Endothelial cell of umbilical vein (primary cell): ENCODE measurements at places on chromosomes 5 and 9. TPM values are rescaled to one million over a fixed set of nuclear protein-coding genes. Genes with fewer than 3 reads are reported as not detected.
A peak's percentile ranks its signal among the peaks of the same experiment; 100 is the strongest.

The CCNI2 gene
- total RNA-seq = 0.53 TPM in 1 of 2 replicates, not detected in the other

The SLC25A48 gene
- not detected in 2 replicates for total RNA-seq

The EFNA5 gene
- total RNA-seq = 22.1 and 22.6 TPM in 2 replicates

The PRDM9 gene
- not detected in 2 replicates for total RNA-seq

The HTR1A gene
- total RNA-seq = not detected in 2 replicates

The KIAA1191 gene
- 116 and 119 TPM in 2 replicates for total RNA-seq

The GPX8 gene
- 147 and 161 TPM in 2 replicates for total RNA-seq

The FOXD1 gene
- total RNA-seq = 0.14 and 0.20 TPM in 2 replicates

The ANKRD34B gene
- not detected in 2 replicates for total RNA-seq

The SLC34A3 gene
- total RNA-seq = not detected in 2 replicates

The AIF1L gene
- 35.3 and 39.7 TPM in 2 replicates for total RNA-seq

The RANBP17 gene
- 13.6 and 17.1 TPM in 2 replicates for total RNA-seq

The SNCB gene
- total RNA-seq = not detected in 2 replicates

- DNase-seq = no peak
Measured at GRCh38 chr5:52073993-52074689, 690.9 kb downstream of the ISL1 start.

- no peak for DNase-seq
Measured at GRCh38 chr5:178418471-178419010, 171.7 kb downstream of the COL23A1 start.

DNA sequence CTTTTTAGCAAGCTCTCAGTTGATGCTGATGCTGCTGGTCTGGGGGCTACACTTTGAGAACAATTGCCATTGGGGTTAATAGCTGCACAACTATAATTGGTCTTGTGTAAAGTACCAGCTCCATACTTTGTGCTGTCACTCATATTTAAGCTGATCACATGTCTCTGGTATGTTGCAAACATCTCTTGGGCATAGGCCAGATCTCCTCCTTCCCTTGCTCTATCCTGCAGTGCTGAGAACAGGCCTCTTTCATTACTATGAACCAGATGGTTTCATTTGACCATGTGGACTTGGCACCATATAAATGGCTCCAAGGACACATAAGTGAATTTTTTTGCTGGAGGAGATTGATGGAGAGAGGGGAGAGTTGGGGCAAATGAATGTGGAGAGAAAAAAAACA is 48.4 kb downstream of the DMRT2 start:
- no peak for DNase-seq

- no peak for DNase-seq
Measured at GRCh38 chr5:25568989-25569625, 924.3 kb upstream of the CDH10 start.

DNA sequence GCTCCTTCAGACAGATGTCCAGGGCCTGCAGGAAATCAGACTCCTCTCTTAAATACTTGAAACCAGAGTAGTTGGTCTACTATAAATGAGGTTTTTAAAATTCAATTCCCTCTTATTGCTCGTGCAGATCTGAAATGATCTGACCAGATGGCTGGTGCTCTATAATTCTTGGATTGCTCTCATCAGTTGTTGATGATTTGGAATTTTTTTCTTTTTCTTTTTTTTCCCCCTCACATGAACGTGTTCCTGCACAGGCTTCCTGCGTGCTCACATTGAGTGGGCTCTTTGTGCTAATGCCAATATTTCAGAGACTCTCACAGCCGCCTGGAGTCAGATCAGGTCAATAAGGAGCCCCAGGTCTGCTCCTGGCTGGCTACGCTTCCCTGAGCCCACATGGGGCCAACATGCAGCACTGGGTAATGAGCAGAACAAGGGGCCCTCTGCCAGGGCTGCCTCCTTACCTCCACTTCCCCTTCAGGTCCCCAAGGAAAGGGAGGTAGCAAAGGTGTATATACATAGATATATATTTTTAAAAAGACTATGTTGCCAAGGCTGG is 82.0 kb downstream of the SIL1 start:
- no peak for DNase-seq

DNA sequence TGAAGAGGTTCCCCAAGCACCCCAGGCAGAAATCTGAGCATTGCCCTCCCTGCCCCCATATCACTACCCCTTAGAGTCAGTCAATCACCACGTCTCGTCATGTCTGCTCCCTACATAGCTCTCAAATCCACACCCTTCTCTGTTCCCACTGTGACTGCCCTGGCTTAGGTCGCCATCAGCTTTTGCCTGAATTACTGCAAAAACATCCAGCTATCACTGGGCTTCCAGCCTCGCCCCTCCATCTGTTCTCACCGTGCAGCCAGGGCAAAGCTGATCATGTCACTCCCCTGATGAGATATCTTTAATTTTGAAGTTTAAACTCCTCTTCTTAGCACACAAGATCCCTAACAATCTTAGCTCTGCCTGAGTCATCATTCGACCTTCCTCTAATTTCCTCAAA is 89.6 kb upstream of the TBC1D2 start:
- no peak for DNase-seq

DNA sequence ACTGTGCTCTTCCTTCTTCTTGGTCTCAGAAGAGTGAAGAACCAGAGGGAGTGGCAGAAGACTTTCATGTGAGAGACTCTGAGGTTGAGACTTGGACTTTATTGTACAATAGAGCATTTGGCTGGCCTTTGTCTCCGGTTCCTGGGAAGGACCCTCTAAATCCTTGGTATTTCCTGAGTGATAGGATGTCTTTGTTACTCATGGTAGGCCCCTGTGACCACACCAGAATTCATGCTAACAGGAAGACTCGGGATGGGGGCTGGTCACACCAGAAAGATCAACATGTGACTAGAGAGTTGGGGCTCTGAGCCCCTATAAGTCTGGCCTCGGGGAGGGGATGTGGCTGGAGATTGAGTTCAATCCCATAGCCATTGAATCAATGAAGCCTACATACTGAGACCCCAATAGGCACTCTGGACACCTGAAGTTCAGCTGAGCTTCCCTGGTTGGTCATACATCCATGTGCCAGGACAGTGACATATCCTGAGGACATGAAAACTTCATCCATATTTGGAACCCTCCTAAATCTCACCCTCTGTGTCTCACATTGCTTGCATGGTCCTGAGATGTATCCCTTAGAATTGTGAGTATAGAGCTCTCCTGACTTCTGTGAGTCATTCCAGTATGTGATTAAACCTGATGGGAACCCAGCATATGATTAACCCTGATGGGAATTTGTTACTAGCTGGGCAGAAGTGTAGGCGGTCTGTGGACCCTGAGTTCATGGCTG is 201.7 kb downstream of the GADD45G start:
- DNase-seq = peak; percentile 34

- DNase-seq = no peak
Measured at GRCh38 chr5:14211818-14212803, 69.0 kb downstream of the TRIO start.

DNA sequence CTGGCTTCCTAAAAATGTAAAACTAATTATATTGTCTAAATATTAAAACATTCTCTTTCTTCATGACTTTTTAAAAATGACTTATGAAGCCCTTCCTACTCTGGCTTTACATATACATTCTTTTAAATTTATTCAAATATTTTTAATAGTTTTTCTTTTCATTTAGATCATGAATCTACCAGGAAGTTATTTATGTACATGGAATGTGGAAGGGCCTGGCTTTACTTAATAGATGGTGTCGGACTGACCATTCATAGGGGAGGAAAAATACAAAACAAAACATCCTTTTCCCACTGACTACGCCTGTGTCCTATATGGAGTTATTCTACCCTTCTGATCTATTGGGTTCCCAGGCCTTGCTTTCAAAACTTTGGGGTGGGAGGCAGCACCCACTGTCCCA is 129.8 kb downstream of the MACROH2A1 start:
- peak; percentile 64 for DNase-seq

- no peak for DNase-seq
Measured at GRCh38 chr5:153767221-153768188, 271.2 kb downstream of the FAM114A2 start.

GRCh38 chr9:68577774-68578591 is 37.3 kb upstream of the TMEM252 start:
- no peak for DNase-seq

DNA sequence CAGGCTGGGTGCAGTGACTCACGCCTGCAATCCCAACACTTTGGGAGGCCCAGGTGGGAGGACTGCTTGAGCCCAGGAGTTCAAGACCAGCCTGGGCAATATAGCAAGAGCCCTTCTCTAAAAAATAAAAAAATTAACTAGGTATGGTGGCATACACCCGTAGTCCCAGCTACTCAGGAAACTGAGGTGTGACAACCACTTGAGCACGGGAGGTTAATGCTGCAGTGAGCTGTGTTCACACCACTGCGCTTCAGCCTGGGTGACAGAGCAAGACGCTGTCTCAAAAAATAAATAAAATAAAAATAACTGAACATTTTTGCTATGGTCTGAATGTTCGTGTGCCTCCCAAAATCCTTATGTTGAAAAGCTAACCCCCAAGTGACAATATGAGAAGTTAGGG is 24.5 kb downstream of the AGTPBP1 start:
- DNase-seq = no peak

DNA sequence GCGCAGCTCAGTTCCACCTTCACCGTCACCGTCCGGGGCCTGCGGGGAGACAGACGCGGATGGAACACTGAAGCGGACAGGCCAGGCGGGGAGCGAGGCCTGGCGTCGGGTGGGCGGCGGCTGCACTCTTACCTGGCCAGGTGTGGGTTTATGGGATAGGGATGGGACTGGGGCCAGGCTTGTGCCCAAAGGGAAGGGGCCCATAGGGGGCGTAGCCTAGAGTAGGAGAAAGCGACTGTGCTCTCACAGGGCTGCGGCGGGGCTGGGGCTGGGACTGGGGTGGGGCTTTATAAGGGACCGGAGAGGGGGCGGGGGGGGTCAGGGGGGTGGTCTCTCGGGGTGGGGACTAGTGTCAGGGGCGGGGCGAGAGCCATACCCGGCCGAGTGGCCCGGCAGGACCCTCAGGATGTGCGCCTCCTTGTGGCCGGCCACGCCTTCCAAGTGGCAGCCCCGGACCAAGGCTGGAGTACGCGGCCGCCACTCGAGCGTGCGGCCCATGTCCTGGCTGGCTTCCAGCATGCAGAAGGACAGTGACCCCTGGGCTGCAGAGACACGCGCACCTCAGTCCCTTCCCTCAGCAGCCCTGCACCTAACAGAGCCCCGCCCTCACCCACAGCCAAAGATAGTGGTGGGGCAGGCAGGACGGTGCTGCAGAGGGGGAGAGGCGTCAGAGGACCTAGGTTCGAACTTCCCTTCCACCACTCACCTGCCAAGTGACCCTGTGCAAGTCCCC is 22.8 kb downstream of the FPGS start:
- no peak for DNase-seq

DNA sequence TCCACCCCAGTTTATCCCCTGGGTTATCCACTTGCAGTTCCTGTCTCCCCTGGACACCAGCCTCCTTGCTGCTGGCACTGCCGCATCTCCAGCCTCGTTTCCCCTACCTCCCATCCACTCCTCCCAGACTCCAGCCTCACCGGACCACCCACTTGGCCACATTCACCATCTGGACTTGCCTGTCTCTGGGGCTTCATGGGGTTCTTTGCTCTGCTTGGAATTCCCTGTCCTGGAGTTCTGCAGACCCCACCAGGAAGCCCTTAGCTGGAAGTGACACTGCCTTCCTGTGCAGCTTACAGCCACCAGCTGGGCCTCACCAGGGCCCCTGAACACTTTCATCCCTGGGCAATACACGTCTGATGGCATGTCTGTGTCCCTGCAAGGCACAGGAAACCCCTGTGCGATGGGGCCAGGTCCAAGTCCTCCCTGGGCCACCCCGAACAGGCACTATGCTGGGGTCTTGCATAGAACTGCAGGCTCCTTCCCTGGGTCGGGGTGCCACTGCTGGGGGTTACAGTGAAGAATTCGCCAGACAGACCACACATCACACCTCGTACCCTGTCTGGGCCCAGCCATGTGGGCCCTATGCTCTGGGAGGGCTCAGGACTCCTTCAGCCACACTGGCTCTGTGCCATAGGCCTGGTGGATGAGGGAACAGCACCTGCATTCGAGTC is 3.0 kb downstream of the FLT4 start:
- DNase-seq = no peak

- no peak for DNase-seq
Measured at GRCh38 chr5:159414021-159414420, 83.7 kb upstream of the IL12B start.

DNA sequence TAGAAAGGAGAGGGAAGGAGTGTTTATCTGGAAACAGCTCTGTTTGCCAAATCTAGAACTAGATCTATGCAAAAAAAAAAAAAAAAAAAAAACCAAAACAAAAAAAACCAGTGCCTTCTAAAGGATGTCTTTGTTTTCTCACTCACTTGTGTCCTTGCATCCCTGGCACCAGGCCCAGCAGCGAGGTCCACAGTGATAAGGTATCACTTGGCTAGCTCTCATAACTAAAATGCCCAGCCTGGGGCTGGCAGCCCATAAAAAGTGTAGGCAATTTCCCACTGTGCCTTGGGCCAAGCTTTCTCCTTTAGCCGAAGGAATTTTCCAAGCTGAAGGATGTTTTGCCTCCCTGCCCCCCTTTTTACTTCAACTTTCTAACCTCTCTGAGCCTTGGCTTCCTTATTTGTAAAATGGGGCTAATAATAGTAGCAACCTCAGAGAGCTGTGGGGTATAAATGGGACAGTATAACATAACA is 20.8 kb downstream of the RGS3 start:
- DNase-seq = peak; percentile 99

- DNase-seq = no peak
Measured at GRCh38 chr5:37090781-37091180, 158.4 kb downstream of the CPLANE1 start.

- DNase-seq = peak; percentile 26
Measured at GRCh38 chr5:77844373-77844622, 68.2 kb upstream of the TBCA start.

GRCh38 chr9:91033797-91034196 is 232.2 kb downstream of the SYK start:
- no peak for DNase-seq

- no peak for DNase-seq
Measured at GRCh38 chr5:43245724-43246385, 53.8 kb downstream of the NIM1K start.

- DNase-seq = no peak
Measured at GRCh38 chr9:11722957-11723356, 970.2 kb upstream of the TYRP1 start.

DNA sequence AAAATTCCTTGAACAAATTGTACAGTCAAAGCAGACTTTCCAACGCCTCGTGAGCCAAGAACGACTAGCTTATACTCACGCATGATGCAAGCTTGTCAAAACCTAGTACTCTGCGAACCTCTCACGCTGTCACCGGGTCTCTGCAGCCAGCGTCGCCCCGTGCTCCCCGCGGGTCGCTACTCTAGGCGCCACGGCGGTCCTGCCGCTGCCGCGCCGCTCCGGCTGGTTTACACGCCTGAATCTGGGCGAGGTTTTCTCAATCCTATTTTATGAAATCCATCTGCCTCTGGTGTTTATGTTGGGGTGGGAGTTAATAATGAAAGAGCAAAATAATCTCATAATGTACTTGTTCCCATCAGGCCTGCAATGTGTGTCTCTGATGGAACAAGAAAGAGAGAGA is 90.9 kb downstream of the SV2C start:
- no peak for DNase-seq

DNA sequence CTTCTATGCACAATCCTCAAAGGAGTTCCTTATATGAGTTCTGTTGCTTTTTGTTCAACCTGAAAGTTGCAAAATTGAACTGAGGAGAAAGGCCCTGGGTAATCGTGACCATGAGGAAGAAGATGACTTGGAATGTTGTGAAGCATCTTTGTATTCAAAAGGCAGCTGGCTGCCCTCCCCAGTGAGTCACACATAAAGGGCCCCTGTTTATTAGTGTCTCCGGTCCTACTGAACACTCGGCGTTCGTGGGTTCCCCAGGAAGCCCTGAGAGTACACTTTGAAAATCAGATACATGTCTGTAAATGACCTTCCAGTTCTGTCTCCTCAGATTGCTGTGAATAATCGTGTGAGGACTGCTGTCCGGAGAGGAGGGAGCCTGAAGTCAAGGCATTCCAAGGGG is 73.6 kb downstream of the C9orf153 start:
- no peak for DNase-seq
